ENCODE measurements at places on chromosomes 3 and 15.

GRCh38 chr3:63364495-63364894 is 86.4 kb downstream of the SYNPR start:
- no peak for DNase-seq

DNA sequence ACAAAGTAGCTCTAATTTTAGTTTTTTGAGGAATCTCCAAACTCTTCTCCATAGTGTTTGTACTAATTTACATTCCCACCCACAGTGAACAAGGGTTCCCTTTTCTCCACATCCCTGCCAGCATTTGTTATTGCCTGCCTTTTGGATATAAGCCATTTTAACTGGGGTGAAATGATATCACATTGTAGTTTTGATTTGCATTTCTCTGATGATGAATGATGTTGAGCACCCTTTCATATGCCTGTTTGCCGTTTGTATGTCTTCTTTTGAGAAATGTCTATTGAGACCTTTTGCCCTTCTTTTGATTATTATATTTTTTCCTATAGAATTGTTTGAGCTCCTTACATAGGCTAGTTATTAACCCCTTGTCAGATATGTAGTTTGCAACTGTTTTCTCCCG is 239.9 kb upstream of the TPM1 start:
- DNase-seq, result no peak

DNA sequence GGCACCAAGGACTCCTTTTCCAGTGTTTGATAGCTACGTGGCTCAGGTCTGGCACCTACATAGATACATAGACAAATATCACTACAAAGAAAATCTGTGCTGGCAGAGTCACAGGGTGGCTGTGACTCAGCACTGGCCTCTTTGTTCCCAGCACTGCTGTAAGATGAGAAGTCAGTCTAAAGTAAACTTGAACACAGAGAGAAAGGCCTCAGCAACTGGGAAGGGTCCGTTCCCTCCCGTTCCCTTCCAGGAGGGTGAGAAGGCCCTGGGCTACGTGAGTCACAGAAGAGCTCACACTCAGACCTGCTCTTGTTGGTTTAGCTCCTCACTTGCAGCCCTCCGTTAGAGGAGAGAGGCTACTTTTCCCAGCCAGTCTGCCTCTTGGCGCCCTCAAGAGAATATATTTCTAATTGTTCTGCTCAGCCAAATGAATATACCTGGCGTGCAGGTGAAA is 23.1 kb downstream of the ANXA2 start:
- no peak for DNase-seq

DNA sequence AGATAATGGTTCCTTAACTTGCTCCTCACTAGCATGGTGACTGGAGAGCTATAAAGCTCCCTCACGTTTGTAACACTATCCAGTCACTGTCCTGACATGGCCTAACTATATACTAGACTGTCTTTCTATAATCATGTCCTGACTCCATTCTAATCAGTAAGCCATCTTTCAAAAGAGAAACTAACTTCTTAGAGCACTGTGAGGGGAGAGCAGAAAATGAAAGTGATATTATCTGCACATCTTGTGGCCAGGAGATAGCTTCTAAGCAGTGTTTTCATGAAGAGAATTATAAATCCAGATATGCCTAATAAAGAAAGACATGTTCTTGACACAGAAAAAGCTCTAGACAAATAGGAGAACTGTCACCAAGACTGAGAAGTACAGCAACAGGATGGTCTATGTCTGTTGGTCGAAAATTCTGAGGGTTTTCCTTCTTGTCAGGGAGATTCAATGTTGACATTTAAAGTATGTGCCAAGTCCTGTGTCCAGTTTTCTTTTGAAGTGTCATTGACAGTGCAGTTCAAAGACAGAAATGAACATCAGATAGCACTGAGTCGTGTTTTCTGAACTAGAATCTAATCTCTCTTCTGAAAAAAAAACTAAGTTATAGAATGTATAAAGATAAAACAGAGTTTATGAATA is 230.6 kb upstream of the PEX5L start:
- DNase-seq, result no peak

- no peak for DNase-seq
These were observed 9.9 kb downstream of the TLE3 start for GRCh38 chr15:70087708-70088352.

DNA sequence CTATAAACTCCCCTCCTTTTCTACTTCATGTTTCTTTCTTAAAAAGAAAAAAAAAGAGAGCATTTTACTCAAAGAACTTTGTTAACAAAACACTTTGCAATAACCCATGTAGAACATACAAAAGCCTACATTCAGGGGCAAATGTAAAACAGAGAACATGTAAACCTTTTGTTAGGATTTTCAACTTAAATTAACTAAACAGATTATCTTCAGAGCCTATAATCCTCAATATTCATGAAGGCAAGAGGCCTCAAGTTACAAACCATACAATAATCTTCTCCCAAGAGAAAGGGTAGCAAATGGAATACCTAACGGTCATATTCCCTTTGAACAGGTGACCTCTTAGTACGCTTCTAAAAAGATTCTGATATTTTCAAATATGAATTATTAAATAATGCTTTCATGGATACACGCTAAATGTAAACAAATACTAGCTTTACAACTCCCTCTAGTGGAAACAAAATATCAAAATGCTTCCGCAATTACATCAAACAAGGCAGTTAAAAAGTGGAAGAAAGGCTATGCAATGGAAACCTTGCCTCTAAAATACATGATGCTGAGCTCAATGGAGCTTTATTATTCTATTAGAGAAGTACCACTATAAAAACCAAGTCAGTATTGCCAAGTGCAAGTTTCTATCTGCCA is 9.9 kb downstream of the CEP152 start:
- DNase-seq, result no peak

DNA sequence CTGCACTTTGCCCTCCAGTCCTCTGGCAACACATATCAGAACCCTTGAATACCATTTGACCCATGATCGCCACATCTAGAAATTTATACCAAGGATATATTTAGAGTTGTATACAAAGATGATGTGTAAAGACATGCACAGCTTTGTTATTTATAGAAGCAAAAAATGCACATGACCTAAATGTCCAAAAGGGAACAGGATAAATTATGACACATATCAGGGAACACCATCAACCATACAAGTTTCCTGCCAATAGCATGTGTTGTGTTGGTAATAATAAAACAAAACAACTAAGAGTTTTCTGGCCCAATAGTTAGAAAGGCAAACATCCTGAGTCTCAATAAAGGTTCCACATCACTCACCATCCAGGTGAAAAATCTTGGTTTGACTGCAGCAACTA is 51.5 kb downstream of the AAGAB start:
- no peak for DNase-seq

GRCh38 chr3:183159333-183159732 is 3.2 kb downstream of the LAMP3 start:
- no peak for DNase-seq

GRCh38 chr3:4899710-4900109 is 79.5 kb upstream of the BHLHE40 start:
- no peak for DNase-seq

GRCh38 chr15:48652510-48653076 is 7.1 kb upstream of the FBN1 start:
- no peak for DNase-seq

GRCh38 chr3:65761446-65762234 is 277.1 kb downstream of the MAGI1 start:
- no peak for DNase-seq

DNA sequence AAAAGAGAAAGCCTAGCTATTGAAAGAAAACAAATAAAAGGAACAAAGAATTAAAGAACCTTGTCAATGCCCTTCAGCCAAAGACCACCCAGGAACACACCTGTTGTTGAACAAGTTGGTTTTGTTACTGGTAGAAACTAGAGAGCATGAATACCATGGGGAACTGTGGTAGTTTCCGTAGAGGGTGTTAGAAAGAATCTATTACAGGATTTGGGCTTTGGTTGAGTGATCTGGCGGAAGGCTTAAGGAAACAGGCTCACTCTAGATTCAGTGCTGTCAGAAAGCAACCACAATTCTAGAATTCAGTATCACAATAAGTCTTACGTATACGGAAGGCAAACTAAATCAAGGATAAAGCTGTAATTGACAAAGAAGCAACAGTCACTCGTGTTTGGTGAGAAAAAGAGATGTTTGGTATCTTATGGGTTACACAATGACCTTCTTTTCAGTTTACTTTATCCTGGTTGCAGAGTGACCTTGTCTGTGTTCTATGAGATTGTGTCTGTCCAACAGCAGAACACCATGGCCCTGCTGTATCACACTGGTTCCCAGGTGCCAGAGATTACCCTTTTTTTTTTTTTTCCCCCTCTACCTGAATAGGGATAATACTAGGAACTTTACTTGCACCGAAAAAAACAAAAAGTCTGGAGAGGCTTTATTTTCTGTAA is 265.9 kb downstream of the SHQ1 start:
- DNase-seq, result no peak

GRCh38 chr3:11168881-11169805 is 14.8 kb downstream of the HRH1 start:
- no peak for DNase-seq

DNA sequence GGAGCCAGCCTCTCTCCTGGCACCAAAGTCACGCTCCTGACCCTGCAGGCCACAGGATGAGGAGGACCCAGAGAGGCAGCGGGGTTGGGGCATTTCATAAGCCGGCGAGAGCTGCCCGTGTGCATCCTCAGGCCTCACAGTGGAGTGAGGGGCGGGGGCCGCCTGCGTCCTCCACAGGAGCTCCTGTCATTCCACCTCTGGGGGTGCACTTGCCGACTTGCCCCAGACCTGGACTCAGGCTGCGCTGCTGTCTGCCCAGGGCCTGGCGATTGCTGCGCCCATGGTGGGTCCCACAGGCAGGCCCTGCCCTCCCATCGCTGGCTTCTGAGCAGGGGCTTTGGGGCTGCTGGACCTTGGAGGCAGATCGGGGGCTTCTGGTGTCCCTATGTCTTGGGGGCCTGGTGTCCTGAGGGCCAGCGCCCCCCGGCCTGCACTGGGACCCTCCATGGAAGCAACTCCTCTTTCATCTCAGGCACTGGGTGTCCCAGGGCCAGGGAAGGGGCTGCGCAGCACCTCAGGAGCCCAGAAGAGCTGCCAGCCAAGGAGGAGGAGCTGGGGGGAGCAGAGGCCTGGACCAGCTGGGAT is 184.0 kb downstream of the GOLGA6L6 start:
- DNase-seq, result no peak

- DNase-seq, result no peak
These were observed 89.9 kb upstream of the TSPAN3 start for GRCh38 chr15:77160562-77161478.

DNA sequence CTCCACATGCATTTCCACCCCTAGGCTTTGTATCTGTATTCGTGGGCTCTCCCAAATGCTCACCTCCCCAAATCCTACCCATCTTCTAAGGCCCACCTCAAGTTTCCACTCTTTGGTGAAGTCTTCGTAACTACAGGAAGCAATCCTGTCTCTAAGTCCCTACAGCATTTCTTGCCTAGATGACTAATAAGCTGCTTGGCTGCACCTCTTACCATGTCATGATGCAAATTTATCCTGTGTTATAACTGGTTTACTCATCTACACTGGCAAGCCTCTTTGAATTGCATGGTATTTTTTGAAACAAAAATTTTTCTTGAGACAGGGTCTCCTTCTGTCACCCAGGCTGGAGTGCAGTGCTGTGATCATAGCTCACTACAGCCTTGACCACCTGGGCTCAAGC is 73.3 kb downstream of the SETMAR start:
- DNase-seq, result no peak

Data from activated CD8-positive, alpha-beta memory T cell treated with anti-CD3 and anti-CD28 coated beads for 1 hour (primary cell).